ENCODE measurements at places on chromosomes 1 and 21.

DNA sequence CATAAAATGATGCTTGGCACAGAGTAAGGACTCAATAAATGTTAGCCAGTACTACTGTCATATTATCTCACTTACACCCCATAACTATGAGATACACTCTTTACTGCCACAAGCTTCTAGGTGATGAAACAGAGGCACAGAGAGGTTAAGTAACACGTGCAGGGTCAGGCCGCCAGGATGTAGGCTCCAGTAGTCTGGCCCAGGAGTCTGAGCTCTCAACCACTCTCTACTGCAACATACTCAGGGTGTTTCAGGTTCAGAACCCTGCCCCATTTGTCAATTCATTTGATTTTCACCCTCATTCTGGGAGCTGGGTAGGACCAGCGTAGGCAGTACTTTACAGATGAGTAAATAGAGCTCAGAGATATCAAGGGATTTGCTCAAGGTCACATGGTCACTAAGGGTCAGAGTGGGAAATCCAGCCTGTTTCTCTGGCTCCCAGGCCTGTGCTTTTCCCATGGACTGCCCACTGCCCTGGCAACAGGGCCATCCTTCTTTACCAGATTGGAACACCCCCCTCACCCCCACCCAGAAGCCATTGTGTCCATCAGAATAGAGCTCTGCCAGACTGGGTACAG lies 21.2 kb downstream of the IQGAP3 start:
- no peak for DNase-seq

GRCh38 chr1:89876463-89876862 lies 55.6 kb downstream of the LRRC8D start:
- DNase-seq: no peak

- DNase-seq: no peak
Observed at GRCh38 chr1:236489710-236490377, 33.9 kb upstream of the LGALS8 start.

DNA sequence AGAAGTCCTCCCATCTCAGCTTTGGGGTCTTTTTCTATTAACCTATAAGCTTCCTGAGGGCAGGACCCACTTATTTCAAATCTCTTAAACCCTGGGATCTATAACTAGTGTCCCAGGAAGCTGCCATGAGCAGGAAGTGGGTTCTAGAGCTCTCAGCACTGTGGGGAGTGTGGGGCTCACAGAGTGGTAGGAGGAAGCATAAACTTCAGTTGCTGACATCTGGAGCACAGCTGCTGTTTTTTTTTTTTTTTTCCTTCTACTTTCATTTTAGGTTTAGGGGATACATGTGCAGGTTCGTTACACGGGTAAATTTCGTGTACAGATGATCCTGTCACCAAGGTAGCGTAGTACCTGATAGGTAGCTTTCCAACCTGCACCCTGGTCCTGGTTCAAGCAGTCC lies 59.3 kb downstream of the AK4 start:
- DNase-seq: no peak

DNA sequence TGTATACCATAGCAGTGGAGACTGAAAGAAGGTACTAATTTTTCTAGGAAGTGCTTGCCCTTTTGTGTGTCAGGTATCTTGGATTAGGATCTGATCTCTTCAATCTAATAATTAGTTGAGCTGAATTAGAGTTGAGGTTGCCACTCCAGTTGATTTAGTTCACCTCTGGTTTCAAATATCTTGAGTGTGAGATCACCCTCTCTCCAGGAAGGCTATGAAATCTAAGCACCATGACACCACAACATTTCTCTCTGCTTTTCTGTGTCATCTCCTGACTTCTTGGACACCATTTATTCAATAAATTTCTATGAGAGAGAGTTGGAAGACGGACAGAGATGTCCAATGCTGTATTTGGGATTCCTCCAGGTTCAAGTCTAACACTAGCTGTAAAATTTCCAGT lies 212.8 kb downstream of the DYRK1A start:
- no peak for DNase-seq

GRCh38 chr1:38549191-38549590 lies 310.4 kb downstream of the RRAGC start:
- no peak for DNase-seq

GRCh38 chr1:80917225-80917624 lies 883.5 kb upstream of the ADGRL2 start:
- no peak for DNase-seq

DNA sequence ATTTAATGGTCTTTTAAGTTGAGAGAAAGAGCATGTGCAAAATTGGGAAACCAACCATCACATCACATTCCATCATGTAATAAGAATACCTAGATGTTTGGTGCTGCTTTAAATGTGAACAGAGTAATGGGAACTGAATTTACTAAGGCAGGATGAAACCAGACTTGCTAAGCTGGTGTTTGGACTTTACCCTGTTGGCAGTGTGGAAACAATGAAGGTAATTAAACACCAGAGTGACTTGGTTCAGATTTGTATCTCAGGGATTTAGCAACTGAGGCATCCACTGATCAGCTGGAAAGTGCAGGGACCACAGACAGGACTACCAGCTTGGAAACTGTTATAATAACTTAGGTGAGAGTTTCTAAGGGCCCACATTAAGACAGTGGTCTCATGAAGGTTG lies 263.4 kb downstream of the OLFM3 start:
- DNase-seq: no peak

GRCh38 chr1:8153961-8154360 lies 127.9 kb upstream of the ERRFI1 start:
- no peak for DNase-seq

DNA sequence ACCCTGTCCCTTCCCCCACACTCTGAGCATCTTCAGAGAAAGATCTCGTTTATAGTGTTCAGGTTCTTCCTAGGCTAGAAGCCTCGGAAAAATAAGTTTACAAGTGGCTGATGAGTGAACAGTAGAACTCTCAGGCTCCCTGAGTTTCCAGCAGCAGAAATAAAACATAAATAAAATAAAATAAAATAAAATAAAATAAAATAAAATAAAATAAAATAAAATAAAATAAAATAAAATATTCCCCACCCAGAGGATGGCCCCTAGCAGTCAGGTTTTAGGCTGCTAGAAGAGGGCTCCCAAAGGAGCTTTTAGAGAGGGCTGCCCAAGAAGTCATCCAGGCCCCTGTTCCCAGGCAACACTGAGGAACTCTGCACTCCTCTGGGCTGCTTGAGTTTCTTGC lies 55.1 kb downstream of the KCNC4 start:
- no peak for DNase-seq

DNA sequence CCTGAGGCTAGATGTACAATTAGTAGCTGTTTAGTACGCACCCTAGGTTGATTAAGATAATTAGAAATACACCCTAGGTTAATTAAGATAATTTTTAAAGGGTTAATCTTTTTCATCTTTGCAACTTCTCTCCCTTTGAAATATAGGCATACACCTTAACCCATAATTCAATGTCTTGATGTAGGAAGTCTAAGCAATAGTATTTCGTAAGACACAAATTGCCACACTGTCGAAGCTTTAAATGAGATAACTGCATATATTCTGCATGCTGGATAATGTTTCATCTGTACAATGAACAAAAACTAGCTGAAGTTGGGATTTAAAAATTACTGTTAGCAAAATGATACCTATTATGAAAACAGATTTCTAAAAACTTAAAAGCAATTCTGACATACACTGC lies 122.9 kb downstream of the EVI5 start:
- no peak for DNase-seq

DNA sequence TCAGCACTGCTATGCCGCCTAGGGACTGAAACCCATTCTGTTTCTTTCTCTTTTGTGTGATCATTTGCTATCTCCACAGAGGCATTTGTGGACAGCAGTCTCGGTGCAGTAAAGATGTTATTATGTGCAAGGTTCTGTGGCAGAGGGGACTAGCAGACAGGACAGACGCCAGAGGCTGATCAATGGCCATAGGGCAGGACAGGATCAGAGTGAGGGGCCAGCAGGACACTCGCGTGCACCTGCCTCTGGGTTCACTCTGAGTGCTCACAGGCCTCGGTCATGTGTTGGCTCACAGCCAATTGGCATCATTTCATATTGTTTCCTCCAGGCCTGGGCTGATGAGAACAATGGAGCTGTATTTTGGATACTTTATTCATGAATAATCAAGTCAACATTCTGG lies 212.6 kb downstream of the TGFB2 start:
- no peak for DNase-seq

- DNase-seq: peak; percentile 1
Observed at GRCh38 chr1:111723091-111723806, 15.9 kb downstream of the INKA2 start.

GRCh38 chr1:156726549-156727226 lies 1.6 kb upstream of the METTL25B start:
- peak; percentile 56 for DNase-seq

Data from activated CD4-positive, alpha-beta T cell treated with anti-CD3 and anti-CD28 coated beads, Interleukin-2, amount 50 U/mL, for 48 hours (primary cell).